ENCODE measurements at places on chromosomes 11 and 22. TPM values are rescaled to one million over a fixed set of nuclear protein-coding genes. Genes with fewer than 3 reads are reported as not detected.

The NCR3LG1 gene
- polyA plus RNA-seq, result 0.71 TPM

The C11orf21 gene
- polyA plus RNA-seq, result 0.17 TPM

The TYR gene
- not detected for polyA plus RNA-seq

The TSSK2 gene
- polyA plus RNA-seq, result not detected

The CD82 gene
- polyA plus RNA-seq, result 59.3 TPM

The GRAP2 gene
- polyA plus RNA-seq, result 0.73 TPM

The GGTLC3 gene
- polyA plus RNA-seq, result 2.0 TPM

The GRK3 gene
- polyA plus RNA-seq, result 1.6 TPM

The CARD10 gene
- polyA plus RNA-seq, result 32.4 TPM

The MS4A6E gene
- polyA plus RNA-seq, result not detected

The TPP1 gene
- 115 TPM for polyA plus RNA-seq
